ENCODE measurements at places on chromosomes 12 and 14. TPM values are rescaled to one million over a fixed set of nuclear protein-coding genes. Genes with fewer than 3 reads are reported as not detected.

DNA sequence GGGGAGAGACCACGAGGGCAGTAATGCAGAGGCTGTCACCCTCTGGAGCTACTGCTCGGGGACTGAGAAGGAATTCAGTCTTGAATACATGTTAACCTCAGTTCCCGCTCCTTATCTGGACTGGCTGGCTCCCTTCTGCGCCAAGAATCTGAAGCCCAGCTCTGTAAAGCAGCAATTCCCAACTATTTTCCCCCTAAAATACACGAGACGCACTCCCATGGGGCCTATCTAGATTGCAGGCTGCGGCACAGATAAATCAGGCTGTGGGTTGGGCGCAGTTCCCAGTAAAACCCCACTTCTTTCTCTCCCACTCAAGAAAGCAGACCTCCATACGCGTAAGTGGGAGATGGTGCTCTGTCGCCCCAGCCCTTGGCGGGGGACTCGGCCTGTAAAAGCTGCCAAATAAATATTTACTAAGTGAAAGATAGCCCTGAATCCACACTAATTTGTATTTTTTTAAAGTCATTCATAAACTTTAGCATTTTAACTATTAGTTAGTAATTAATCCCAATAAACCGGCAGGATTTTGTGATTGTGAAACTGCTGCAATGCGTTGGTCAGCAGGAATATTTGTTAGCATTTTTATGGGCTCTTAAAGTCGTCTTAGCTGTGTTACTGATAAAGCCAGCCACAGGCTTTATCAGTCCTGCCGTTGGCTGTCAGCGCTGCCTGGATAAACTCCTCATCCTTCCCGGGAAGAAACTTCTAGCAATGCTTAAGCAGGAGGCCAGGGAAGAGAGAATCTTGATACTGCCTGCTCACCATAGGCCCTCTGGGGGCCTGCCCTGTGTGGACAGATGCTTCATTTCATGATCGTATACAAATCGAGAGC is 17.8 kb downstream of the FBXL14 start:
- H3K36me3 ChIP-seq = no peaks in the 10 kb centered on the region
- no peaks in the 10 kb centered on the region for H3K27me3 ChIP-seq
- H3K4me3 ChIP-seq = peak overlapping the region; percentile 19

DNA sequence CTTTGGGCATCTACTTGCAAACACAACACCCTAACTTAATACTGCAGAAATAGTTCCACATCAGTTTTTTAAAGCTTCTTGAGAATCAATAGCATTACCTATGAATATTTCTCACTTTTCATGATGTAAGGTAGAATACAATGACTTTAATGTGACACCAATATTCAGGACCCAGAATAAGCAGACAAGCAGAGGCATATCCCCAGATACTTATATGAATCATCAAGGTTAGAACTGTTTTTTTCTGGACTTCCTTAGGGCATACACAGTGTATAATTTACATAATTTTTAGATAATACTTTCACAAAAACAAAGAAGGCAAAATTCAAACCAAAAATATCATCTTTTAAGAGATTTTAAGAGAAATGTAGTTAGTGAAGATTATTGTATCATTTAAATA is 885.8 kb downstream of the FSCB start:
- H3K27me3 ChIP-seq = no peaks in the 10 kb centered on the region
- H3K4me1 ChIP-seq = no peaks in the 10 kb centered on the region
- no peak overlapping the region for H3K27ac ChIP-seq
- no peaks in the 10 kb centered on the region for H3K36me3 ChIP-seq

DNA sequence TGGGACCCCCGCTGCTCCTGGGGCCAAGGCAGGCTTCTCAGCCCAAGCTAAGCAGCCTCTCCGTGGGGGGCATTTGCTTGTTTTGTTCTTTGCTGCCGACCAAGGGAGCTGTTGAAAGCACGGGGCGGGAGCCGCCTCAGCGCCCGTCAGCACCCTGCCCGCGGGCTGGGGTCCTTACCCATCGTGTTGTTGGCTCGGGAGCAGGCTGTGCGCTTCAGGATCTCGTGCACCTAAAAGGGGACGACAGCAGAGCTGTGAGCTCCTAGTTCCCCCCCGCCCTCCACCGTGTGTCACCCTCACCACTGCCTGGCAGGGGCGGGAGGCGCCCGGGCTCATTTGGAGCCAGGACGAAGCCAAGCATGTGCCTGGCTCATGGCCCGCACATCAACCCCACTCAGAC is 117.5 kb downstream of the ANO2 start:
- no peak for DNase-seq
- H3K27me3 ChIP-seq = peaks cover 23% of the 10 kb centered on the region
- no peak overlapping the region for H3K4me3 ChIP-seq
- no peaks in the 10 kb centered on the region for H3K36me3 ChIP-seq
- no peaks in the 10 kb centered on the region for H3K4me1 ChIP-seq

The PLEKHA5 gene
- 46.9 TPM for total RNA-seq

Measured in stomach (tissue), 19 donors.